ENCODE measurements at places on chromosomes 5 and 9.

DNA sequence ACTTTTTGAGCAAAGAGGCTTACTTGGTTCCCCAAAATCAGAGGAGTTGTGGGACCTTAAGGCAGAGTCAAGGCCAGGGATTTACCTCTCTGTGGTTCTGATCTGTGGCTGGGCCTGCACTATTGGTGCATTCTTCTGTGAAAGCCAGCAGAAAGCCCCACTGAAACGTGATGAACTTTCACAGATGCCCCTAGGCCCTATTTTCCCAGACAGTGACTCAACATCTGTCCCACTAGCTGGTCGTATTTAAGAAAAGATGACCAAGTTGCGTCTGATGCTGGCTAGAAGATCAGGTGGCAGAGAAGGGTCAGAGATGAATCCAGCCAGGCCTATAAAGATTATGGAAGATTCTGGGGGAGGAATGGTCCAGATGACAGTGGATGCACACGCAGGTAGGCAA, 153.1 kb downstream of the ACTL7B start:
- DNase-seq = no peak

DNA sequence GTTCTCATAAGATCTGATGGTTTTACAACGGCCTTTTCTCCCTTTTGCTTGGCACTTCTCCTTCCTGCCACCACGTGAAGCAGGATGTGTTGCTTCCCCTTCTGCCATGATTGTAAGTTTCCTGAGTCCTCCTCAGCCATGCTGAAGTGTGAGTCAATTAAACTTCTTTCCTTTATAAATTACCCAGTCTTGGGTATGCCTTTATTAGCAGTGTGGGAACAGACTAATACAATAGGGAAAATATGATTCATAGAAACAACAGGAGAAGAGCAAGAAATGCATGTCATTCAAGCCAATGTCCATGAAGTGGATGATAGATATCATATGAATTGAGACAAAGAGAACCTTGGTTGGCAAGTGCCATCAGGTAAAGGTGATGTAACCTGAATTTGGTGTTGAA, 128.3 kb upstream of the HAPLN1 start:
- no peak for DNase-seq

DNA sequence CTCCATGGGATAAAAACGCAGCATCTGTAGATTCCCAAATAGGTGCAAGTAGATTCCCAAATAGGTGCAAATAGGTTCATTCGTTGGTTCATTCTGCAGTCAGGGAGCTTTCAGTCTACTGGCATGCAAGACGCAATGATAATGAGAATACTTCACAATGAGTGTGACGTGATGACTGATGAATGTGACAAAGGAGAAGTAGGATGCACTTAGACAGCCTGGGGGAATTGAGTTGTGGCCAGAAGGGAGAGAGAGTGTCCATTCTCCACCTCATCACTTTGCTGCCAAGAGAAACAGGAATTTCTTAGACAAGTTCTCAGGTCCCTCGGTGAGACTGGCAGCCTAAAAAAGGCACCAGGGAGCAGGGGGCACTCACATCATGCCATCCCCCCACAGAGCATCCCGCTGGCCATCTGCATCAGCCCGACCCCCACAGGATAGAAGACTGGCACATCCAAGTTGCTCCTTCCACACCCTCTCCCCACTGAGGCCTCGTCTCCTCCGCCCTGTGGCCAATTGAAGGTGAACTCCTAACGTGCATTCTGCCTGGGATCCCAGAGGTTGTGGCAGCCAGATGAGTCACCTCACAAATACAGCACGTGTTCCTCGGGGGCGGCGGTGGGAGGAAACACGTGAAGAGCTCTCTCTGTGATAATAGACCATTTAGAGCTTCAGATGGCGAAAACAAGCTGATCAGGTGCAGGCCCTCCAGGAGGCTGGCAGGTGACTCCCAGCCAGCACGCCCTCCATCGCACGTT, 19.9 kb upstream of the KCNIP1 start:
- DNase-seq = no peak

- DNase-seq = no peak
Measured at GRCh38 chr5:38793099-38793498, 52.7 kb upstream of the OSMR start.

- DNase-seq = no peak
Measured at GRCh38 chr5:142143878-142144277, 35.3 kb downstream of the NDFIP1 start.

- DNase-seq = no peak
Measured at GRCh38 chr5:6282352-6282751, 96.0 kb downstream of the MED10 start.

DNA sequence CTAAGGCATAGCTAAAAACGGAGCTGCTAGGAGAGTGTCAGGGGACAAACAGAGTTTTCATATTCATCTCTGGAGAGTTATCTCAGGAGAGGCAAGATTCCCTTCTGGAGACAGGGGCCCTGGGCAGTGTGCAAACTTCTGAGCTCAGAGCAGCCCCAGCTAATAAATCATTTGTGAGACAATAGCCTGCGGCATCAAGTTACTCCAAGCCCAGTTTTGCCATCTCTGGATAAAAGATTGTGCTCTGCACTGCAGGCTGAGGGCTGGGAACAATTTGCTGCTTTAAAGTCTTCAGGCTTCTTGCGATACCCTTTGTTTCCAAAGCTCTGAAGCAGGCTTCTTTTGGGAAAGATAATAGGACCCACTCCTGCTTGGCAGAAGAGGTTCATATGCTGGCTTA, 164.3 kb upstream of the BRINP1 start:
- no peak for DNase-seq

- no peak for DNase-seq
Measured at GRCh38 chr5:168879929-168880328, 300.8 kb upstream of the PANK3 start.

- no peak for DNase-seq
Measured at GRCh38 chr5:15752663-15753285, 252.8 kb downstream of the FBXL7 start.

- no peak for DNase-seq
Measured at GRCh38 chr5:172149073-172149472, 39.0 kb downstream of the STK10 start.

- no peak for DNase-seq
Measured at GRCh38 chr5:107072967-107073366, 597.8 kb downstream of the EFNA5 start.
